ENCODE measurements at places on chromosomes 2 and 18. TPM values are rescaled to one million over a fixed set of nuclear protein-coding genes. Genes with fewer than 3 reads are reported as not detected.

- DNase-seq, result no peak
Measured at GRCh38 chr2:10221976-10222870, 80.5 kb upstream of the HPCAL1 start.

DNA sequence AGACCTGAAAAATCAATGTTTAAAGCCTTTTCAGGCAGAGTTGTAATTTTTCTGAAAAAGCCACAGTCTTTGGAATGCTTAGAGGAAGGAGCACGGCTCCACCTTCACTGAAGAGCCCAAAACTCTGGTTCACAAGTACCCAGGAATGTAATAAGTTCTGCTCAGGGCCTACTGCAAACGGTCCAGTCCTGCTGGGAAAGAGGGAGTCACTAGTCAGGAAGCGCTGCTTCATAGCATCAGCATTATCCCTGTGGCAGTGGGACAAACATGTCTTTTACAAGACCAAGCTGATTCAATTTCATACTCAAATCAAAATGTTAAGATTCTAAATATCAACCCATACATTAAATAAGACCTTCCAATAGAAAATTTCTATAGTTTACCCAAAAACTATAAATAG, 152.9 kb upstream of the PGAP1 start:
- peak; percentile 54 for DNase-seq

Gene ANKAR
- 34.4 TPM for total RNA-seq

Gene ASXL3
- total RNA-seq, result 1.0 TPM

DNA sequence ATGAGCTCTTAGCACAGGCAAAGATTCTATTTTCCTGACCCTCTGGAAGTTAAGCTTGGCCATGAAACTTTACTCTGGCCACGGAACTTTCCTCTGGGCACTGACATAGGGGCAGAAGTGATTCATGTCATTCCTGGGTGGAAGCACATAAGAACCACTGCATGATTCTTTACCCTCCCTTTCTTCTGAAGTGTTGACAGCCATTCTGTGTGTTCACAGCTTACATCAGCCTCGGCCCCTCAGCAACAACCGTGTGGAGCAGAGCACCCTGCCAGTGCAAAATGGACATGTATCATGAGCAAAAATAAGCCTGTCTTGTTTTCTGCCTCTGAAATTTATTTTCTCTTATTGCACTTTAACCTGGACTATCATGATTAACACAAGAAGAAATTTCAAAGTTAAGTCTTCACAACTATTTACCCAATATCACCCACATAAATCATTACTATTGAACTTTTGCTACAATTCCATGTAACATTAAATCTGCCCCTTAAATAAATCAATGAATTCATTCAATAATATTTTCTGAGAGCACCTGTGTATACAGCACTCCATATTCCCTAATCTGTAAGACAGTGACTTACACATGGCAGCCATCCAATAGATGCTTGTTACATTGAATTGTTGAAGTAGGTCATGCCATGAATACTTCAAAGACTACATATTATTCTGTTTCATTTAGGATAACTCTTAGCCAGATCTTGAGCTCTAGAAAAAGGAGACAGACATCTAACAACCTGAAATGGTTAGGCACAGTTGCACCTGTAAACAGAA, 531.9 kb downstream of the IRS1 start:
- no peak for DNase-seq

GRCh38 chr18:76989647-76990190, 142.9 kb downstream of the MBP start:
- DNase-seq, result no peak

- DNase-seq, result no peak
Measured at GRCh38 chr2:166784296-166784946, 103.9 kb upstream of the XIRP2 start.

- DNase-seq, result peak; percentile 28
Measured at GRCh38 chr18:45370255-45371010, 244.8 kb upstream of the SLC14A2 start.

Gene FSHR
- total RNA-seq, result not detected

DNA sequence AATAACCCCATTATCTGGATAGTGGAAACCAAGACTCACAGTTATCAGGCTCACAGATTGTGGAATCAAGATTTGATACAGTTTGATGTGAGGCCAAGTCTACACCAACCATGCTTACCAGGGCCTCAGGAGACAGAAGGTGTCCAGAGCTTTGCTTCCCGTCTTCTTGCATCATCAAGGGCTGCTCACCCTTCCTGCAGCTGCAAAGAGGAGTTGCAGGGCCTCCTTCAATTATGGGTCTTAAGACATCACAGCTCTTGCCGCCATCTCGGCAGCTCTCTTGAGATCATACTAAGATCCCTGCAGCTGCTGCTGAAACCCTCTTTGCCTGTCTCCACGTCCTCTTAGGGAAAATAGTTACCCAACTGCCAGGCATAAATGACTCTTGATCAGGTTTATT, 176.0 kb downstream of the MGAT5 start:
- DNase-seq, result no peak

GRCh38 chr18:79167526-79168190, 98.5 kb downstream of the ATP9B start:
- DNase-seq, result no peak

Gene OTOS
- not detected for total RNA-seq

DNA sequence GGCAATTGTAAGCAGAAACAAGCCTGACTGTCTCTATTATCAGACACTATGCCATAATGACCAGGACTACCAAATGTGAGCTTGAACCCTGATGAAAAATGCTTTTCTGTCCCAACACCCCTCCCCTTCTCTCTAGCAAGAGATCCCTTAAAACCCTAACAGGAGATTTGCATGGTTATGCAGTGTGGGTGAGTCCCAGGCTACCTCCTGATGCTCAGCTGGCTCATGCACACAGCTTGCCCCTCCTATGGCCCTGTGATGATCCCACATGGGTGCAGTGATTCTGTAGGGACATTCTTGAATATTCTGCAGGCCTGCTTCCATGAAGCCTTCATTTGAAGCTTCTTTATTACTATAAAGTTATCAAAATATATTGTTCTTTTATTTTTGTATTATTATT, 357.4 kb downstream of the AKAIN1 start:
- no peak for DNase-seq

Gene IL36B
- total RNA-seq, result not detected

DNA sequence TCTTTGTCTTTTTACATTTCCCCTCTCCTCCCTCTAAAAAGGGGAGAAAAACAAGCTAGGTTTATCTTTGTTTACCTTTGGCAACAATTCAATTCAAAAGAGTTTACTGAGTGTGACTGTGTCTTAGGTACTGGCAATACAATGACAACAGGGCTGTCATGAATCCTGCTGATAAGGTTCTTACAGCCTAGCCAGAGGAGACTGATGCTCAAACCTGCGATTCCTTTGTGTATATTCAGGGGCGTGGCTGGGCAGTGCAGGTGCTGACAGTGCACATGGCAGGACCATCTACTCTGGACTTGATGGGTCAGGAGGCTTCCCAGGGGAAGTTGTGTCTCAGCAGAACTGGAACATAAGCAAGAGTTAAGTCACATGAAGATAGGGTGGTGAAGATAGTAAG, 23.2 kb upstream of the TTN start:
- DNase-seq, result no peak

All from uterus (tissue), 4 donors.